ENCODE measurements at places on chromosomes 7 and 10.

GRCh38 chr7:112638675-112639400, 151.4 kb downstream of the TMEM168 start:
- DNase-seq, result no peak

DNA sequence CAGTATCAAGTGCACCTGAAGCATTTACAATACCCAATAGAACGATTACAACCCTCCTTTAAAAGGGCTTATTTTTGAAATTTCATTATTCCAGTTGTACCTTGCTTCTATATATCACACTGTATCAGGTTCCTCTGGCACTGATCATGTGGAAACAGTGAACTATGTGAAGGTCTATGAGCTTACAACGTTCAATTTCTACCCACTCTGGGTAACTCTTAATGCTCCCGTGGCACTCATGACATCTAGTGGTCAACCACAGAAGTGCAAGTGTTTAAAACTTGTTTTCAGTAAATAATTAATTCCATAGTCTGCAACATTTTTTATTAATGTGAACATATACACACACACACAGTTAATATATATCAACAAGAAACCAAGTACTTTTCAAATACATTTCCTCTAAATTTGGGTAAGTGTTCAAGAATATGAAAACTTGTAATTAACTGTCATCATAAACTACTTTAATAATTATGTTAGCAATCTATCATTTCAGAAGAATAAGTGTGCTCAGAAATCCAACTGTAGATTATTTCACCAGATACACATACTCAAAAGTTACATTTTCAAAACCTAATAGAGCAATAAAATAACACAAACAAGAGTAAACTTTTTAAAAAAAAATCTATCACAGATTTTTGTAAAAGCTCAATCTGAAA, 61.0 kb downstream of the MPP7 start:
- DNase-seq, result no peak

DNA sequence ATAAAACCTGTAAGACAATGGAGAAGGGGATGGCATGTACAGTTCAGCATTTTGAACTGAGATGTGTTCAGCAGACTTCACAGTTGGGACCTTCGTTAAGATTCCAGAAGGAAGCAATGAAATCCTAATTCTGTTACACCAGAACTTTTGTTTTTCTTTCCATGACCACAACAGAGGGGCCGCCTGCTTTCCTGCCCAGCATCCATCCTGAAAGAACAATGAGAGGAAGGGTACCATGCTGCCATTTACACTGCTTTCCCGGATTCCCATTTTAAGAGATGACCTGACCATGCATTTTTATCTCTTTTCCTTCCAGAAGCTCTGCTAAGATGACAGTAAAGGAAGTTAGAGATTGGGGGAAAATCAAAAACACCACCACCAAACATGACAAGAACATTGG, 92.7 kb downstream of the PIP4K2A start:
- DNase-seq, result no peak

- DNase-seq, result no peak
Measured at GRCh38 chr10:109931163-109931562, 7.9 kb upstream of the XPNPEP1 start.

GRCh38 chr7:5692845-5693278, 88.6 kb downstream of the RNF216 start:
- DNase-seq, result no peak

Data from T-helper 2 cell treated with Interferon-gamma antibody and Interleukin-4, amounts not matched to agents 5 μg/mL and 100 μg/mL, for 36 hours (primary cell).